ENCODE measurements at places on chromosomes 1 and 21. TPM values are rescaled to one million over a fixed set of nuclear protein-coding genes. Genes with fewer than 3 reads are reported as not detected.

DNA sequence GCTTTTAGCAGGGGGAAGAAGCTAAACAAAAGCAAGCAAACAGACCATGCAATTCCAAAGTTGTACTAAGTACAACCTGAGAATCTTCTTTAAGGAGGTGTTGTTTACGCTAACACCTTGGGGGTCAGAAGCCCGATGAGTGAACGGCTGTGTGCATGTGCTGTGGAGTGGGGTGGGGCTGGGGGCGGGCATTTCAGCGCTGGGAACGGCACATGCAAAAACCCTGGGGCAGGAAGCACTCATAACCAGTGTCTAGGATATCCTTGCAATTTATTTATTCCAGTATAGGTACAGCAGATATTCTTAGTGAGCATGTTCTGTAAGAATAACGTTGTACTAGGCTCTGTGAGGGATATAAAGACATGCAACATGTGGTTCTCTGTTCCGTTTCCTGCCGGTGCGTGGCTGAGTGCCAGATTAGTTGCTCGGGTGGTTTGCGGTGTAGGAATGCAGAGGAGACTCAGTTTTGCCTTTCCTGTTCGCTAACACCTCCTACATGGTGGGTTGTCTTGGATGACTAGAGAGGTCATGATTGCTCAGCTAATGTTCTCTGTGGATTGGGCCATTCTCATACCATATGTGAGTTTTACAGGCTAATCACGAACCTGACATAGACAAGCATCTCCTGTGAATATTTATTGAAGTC is 3.7 kb downstream of the FASLG start:
- peak; percentile 63 for DNase-seq

DNA sequence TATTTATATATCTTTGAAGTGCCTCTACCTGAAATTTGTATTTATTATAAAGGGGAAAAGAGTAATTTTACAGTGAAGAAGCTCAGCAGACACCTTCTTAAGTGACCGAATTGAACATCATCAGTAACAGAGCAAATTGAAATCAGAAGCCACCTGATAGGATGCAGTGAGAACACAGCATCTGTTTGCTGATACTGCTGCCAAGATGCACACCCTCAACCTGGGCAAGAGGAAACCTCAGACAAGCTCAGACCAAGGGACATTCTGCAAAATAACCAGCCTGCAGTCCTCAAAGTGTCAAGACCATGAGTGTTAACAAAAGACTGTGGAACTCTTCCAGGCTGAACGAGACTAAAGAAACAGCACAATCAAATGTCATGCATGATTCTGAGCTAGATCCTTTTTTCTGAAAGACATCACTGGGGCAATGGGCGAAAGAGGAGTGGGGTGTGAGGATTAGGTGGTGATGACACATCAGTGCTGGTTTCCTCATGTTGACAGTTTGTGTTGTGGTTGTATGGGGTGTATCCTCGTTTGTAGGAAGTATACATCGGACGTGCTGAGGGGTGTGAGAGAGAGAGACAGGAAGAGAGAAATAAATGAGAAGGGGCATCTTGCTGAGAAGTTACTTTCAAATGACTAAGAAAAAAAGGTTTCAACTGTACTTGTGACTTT is 103.7 kb downstream of the ABCA4 start:
- no peak for DNase-seq

The ARHGEF16 gene
- total RNA-seq, result 81.4 TPM

GRCh38 chr1:60502506-60502905 is 428.9 kb upstream of the C1orf87 start:
- DNase-seq, result no peak

DNA sequence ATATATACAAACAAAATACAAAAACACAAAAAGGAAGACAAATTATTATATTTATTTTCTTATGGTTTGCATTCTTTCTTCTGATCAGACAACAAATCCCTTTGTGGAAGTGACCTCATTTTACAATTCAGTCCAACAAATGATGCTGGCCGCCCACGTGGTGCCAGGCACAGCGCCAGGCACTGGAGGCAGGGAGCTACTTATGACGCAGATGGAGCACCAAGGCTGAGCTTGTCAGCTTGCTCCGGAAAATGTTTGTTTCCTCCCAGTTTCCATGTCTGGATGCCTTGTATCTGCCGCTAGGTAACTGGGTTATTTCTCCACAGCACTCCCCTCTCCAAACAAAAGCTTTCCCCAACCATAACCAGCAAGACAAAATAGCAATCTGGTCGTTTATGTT is 30.7 kb upstream of the CD34 start:
- peak; percentile 81 for DNase-seq

- DNase-seq, result no peak
Observed at GRCh38 chr21:25578056-25578961, 29.0 kb downstream of the MRPL39 start.

- DNase-seq, result no peak
Observed at GRCh38 chr1:223234170-223234514, 91.1 kb upstream of the TLR5 start.

DNA sequence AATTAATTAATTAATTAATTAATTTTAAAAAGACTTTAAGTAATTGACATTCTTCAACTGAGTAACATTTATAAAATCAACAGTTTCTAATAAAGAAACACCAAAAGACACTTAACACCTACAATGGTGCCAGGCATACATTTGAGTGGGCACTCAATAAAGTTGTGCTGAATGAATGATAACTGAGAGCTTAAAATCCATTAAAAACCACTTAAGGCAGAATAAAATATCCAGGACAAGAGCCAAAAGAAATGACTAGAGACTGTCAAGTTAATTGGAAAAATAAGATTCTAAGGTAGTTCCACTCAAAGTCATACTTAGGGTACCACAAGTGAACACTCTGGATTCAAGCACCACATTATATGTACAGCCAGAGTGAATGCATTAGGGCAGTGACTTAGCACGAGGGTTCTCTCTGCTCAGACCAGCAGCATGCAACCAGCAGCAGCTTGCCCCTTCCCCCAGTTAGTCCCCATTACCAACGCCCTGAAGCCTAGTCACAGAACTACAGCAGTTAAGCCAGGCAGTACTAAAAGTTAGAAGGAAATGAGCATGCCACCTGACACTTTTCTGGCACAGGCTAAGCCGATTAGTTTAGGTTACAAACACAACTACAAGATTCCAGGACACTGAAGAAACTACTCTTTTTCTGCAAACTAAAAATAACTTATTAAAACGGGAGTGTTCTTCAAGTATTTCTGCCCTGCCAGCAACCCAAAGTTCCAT is 46.5 kb downstream of the LUZP1 start:
- peak; percentile 22 for DNase-seq

DNA sequence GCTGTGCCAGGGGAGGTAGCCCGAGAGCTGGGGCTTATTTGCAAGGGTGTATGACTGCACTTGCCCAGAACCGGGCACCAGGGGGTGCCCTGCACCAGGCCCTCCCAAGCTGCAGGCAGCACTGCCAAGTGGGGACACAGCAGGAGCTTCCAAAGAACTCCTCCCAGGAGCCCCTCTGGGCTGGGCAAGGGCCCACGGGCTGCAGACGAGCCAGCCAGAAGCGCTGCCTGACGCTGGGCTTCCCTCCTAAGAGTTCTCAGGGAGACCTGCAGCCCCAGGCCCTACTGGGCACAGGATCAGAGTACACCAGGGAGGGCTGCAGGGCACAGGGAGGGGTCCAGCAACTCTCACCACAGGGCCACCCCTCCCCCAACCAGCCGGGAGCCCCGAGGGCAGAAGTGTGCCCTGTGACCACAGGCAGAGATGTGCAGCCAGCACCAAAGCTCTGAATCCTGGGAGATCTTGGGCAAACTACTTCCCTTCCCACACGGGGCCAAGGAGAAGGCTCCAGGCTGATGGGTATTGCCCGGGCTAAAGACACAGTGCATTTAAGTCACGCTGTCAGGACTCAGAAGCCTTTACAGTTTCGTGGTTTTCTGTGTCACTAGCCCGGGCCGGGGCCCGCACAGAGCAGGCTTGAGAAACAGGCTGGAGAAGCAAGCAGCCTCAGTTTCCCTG is 63.4 kb downstream of the KCNAB2 start:
- DNase-seq, result no peak

The AIRE gene
- total RNA-seq, result 0.17 TPM

The AXDND1 gene
- total RNA-seq, result 2.6 TPM

The SPTA1 gene
- 0.23 TPM for total RNA-seq

- DNase-seq, result no peak
Observed at GRCh38 chr1:163444665-163445064, 122.9 kb downstream of the NUF2 start.

DNA sequence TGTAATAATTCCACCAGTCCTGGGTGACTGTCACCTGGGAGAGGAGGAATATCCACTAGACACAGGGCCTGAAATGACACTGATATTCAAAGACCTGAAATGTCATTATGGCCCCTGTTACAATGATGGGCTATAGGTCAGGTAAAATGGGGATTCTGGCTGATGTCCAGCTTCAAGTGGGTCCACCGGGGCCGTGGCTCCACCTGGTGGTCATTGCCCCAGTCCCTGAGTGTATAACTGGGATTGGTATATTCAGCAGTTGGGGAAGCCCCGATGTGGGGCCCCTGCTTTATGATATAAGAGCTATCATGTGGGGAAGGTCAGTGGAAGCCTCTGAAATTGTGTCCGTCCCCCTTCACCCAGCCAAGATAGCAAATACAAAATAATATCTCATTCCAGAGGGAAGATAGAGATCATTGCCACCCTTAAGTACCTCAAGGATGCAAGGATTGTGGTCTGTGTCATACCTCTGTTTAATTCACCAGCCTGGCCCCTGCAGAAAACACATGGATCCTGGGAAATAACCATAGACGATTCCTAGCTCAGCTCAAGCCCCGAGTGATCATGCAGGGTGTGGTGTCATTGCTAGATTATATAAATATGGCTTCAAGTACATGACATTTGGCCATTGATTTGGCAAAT is 19.4 kb downstream of the PLEKHO1 start:
- DNase-seq, result peak; percentile 58

The BCAN gene
- total RNA-seq, result 0.52 TPM

- peak; percentile 80 for DNase-seq
Observed at GRCh38 chr1:180586671-180587155, 27.9 kb downstream of the OVAAL start.

- DNase-seq, result peak; percentile 66
Observed at GRCh38 chr1:7648761-7649384, 122.2 kb upstream of the VAMP3 start.

DNA sequence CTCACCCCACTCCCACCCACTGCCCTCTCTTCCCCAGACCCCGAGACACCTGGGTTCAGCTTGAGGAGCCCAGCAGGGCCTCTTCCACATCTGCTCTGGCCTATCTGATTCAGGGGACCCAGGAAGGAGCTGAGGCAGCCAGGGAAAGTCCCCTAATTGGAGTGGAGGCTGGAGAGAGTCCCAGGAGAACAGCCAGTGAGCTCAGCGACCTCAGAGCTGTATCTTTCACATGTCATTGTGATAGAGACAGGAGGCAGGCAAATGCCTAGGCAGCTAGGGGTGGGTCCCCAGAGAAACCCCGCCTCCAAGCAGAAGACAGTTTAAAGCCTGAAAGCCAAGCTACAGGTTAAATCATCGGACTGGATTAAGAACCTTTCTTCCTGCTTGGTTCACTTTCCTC is 122.7 kb downstream of the MATN1 start:
- no peak for DNase-seq

- DNase-seq, result no peak
Observed at GRCh38 chr1:108142773-108143394, 57.3 kb downstream of the SLC25A24 start.

DNA sequence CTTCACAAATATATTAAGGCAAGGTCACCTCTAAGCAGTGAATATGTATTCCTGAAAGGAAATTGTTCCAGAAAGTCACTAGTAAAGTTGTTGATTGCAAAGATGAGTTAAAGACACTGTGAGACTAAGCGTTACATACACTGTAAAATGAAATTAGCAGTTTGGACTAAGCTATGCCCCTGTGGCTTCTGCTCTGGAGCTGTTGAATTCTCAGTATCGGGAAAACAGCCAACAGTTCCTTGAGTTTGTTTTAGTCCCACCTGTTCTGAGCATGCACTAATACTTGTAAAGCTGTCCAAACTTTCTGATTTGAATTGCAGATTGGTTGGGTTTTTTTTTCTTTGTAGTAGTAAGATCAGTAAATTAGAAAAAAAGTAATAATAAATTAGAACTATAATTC is 21.0 kb downstream of the ANGPTL1 start:
- no peak for DNase-seq

- no peak for DNase-seq
Observed at GRCh38 chr1:245306628-245307410, 152.0 kb downstream of the KIF26B start.

DNA sequence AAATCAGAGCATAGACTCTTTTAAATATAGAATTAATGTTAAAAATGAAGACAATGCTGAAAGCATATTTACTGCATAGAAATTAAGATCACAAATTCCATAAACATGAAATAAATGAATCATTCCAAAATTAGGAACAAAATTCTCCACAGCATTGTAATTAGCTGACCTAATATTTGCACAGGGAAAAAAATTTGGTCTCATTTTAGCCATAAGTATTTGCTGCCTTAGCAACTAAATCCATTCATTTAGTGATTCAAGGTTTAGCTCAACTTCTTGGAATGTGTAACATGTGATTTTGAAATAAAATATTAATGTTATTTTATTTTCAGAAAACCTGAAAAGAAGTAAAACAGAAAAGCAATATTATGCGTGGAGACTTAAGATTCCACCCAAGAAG is 25.5 kb downstream of the ADAMTS5 start:
- no peak for DNase-seq

GRCh38 chr1:241202401-241202800 is 154.6 kb downstream of the RGS7 start:
- peak; percentile 18 for DNase-seq

- DNase-seq, result no peak
Observed at GRCh38 chr1:1967879-1968278, 35.7 kb downstream of the CFAP74 start.

The PPIAL4G gene
- 0.09 TPM for total RNA-seq

The PRDM16 gene
- total RNA-seq, result 29.3 TPM

The PLPP3 gene
- total RNA-seq, result 68.2 TPM

The ASTN1 gene
- total RNA-seq, result 2.0 TPM

DNA sequence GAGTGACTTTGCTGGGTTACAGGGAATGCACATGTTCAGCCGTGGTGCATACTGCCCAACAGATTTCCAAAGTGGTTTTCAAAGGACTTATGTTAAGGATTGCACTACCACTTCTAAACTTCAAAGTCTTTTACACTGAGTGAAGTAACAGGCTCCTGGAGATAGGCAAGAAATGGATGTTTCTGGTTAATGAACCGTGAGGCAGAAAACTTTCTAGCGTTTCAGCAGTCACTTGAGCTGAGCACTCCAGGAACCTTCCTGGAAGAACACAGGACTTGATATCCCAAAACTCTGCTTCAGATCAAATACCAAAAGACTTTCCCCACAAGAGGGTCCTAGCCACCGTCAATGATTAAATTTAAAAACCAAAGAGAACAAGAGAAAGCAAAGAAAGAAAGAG is 74.3 kb upstream of the ATP1A1 start:
- no peak for DNase-seq

DNA sequence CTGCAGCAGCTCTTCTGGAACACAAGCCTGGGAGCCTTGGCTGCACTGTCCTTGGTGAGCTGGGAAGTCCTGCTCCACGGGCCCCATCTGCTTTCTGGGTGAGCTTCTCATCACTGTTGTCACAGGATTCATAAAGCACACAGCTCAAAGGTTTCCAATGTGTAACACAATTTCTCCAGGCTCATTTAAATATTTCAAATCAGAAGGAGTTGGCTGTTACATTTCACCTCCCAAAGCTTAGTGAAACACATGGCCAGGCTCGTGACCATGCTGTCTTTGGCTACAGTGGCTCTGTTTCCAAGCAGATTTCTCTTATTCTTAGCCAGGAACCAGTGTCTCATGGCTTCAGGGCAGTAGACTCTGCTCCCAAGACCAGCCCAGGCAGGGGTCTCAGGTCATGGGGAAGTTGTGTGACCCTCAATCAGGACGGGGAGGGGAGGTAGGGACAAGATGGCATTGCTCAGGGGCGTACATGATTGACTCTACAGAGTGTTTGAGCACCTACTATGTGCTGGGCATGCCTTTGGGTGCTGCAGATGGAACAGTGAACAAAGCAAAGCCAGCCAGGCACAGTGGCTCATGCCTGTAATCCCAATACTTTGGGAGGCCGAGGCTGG is 353.0 kb downstream of the NPHP4 start:
- DNase-seq, result no peak
